ENCODE measurements at places on chromosomes 4 and X.

DNA sequence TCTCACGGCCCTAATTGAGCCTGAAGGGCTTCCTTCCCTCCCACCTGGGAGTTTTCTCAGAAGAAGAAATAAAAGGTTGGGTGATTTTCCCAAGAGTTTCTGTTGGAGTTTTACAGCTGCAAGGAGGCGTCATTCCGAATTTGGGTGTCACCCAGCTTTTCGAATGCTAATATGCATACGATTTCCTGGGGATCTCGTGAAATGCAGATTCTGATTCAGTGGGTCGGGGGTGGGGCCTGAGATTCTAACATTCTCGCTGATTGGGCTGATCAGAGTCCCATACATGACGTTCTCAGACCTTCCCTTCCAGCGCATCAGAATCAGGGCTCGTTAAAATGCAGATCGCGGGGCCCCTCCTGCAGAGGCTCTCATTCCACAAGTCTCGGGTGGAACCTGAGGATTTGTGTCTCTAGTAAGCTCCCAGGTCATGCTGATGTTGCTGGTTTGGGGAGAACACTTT lies 125.8 kb upstream of the STX18 start:
- no peak for DNase-seq

GRCh38 chr4:67325791-67326190 lies 219.5 kb downstream of the CENPC start:
- no peak for DNase-seq

GRCh38 chrX:7926914-7927258 lies 327 bp downstream of the PNPLA4 start:
- no peak for DNase-seq

GRCh38 chrX:38089173-38089982 lies 83.0 kb downstream of the SYTL5 start:
- no peak for DNase-seq

- DNase-seq = no peak
Observed at GRCh38 chr4:126869967-126870366, 762.8 kb upstream of the INTU start.

DNA sequence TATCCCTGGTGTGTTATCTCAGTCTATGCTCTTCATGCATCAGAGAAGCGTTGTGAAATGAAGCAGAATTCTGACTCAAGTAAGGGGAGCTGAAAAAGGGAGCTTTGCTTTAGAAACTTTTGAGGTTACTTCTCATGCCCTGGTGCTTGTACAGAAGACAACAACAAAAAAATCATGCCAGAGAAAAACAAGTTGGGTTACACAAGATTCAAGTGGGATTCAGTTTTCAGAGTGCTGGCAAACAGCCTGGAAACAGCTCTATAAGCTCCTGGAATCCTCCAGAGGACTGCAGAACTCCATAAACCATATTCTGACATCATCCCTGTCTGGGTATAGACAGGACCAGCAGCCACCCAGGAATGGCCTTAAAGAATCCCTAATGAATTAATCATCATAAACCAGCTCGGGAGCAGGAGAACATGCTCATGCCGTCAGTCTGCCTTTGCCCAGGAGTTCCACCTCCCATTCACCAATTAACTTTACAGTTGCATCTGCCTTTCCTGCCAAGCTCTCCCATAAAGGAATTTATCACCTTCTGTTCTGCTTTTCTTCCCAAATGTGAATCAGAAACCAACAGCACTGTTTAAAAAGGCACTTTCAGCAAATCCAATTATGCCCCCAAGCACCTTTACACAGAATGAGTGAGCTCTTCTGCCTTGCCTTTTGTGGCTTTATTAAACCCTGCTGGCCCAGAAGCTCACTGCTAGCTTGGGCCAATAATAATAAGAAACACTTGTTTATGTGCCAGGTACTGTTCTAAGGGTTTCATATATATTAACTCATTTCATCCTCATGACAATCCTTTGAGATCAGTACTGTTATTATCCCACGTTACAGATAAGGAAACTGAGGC lies 54.5 kb upstream of the FBXW7 start:
- DNase-seq = no peak

DNA sequence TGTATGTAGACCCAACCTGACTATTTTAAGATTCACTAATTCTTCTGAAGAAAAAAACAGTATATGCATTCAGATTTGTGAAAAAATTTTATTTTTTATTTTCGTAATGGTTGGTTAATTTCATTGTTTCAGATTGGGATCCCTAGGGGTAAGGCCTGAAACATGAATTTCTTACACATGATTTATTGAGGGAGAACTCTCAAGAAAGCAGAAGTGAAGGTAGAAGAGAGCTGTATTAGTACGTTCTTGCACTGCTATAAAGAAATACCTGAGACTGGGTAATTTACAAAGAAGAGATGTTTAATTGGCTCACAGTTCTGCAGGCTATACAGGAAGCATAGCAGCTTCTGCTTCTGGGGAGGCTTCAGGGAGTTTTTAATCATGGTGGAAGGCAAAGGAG lies 611.9 kb upstream of the TECRL start:
- DNase-seq = no peak

DNA sequence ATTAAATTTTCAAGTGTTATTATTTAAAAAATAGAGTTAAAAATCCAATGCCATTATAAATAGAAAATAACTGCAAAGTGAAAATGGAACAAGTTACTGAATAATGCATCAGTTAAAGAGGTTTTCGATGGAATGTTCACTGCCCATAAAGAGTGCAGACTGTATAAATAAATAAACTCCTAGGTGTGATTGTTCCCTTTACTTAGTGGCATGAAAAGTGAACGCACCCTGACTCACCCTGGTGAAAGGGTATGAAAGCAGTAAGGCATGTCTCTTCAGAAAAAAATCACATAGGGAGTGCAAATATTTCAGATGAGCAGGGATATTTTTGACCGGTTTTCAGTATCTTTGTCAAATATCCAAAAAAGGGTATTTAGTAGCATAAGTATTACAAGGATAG lies 387.8 kb downstream of the DCAF12L2 start:
- no peak for DNase-seq

GRCh38 chr4:112296949-112297880 lies at the start of gene ALPK1:
Gene ALPK1 (plus strand): TSS chr4:112297369.
- DNase-seq = peak; percentile 62

- DNase-seq = no peak
Observed at GRCh38 chr4:161577579-161578301, 586.1 kb downstream of the FSTL5 start.

DNA sequence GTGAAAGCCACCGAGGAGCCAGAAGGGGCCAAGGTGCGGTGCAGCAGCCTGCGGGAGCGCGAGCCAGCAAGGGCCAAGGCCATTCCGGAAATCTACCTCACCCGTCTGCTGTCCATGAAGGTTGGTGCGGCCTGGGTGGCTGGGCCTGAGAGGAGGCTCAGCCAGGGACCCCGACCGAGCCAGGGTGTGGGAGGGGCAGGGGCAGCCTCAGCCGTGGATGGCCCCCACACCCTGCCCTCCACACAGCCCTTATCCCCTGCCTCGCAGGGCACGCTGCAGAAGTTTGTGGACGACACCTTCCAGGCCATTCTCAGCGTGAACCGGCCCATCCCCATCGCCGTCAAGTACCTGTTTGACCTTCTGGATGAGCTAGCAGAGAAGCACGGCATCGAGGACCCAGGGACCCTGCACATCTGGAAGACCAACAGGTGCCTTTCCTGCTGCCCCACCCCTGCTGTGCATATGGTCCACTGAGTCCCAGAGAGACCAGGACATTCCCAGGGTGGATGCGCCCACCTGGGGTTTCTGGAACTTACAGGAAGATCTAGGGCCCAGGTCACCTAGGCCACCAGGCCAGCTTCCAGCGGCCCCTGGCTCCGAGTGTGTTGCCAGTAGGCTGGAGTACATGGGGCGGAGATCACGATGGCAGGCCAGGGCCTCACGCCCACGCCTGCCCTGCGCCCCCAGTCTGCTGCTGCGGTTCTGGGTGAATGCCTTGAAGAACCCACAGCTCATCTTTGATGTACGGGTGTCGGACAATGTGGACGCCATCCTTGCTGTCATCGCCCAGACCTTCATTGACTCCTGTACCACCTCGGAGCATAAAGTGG lies 3.4 kb upstream of the SRPK3 start:
- DNase-seq = no peak

GRCh38 chrX:131081772-131082740 lies 23.9 kb downstream of the ARHGAP36 start:
- DNase-seq = no peak

DNA sequence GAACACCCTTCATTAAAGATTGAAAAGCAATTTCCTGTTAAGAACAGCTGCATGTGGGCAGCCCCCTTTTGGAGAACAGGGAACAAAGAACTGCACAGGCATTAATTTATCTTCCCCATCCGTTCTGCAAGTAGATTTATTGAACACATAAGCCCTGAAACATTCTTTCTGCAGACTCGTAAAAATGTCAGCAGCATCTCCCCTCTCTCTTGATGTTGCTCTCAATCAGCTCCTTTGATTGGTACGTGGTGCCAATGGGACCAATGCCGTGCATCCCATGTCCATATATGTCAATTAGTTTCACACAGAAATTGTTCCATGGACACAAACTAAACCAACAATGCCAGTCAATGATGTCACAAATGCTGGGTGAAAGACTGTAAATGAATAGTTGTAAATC lies 228.5 kb upstream of the RASGEF1B start:
- DNase-seq = no peak

- no peak for DNase-seq
Observed at GRCh38 chr4:2251795-2252529, 9.9 kb downstream of the MXD4 start.

DNA sequence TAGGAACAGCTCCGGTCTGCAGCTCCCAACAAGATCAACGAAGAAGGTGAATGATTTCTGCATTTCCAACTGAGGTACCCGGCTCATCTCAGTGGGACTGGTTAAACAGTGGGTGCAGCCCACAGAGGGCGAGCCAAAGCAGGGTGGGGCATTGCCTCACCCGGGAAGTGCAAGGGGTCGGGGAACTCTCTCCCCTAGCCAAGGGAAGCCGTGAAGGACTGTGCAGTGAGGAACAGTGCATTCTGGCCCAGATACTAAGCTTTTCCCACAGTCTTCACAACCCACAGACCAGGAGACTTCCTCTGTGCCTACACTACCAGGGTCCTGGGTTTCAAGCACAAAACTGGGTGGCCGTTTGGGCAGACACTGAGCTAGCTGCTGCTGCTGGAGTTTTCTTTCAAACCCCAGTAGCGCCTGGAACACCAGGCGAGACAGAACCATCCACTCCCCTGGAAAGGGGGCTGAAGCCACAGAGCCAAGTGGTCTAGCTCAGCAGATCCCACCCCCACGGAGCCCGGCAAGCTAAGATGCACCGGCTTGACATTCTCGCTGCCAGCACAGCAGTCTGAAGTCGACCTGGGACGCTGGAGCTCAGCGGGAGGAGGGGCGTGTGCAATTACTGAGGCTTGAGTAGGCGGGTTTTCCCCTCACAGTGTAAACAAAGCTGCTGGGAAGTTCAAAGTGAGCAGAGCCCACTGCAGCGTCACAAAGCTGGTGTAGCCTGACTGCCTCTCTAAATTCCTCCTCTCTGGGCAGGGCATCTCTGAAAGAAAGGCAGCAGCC lies 84.6 kb downstream of the THOC2 start:
- no peak for DNase-seq

GRCh38 chrX:63855896-63856295 lies 70.9 kb upstream of the ARHGEF9 start:
- no peak for DNase-seq

- DNase-seq = no peak
Observed at GRCh38 chr4:7007142-7007907, 35.8 kb upstream of the TADA2B start.

- no peak for DNase-seq
Observed at GRCh38 chr4:171582961-171583581, 230.1 kb upstream of the GALNTL6 start.

DNA sequence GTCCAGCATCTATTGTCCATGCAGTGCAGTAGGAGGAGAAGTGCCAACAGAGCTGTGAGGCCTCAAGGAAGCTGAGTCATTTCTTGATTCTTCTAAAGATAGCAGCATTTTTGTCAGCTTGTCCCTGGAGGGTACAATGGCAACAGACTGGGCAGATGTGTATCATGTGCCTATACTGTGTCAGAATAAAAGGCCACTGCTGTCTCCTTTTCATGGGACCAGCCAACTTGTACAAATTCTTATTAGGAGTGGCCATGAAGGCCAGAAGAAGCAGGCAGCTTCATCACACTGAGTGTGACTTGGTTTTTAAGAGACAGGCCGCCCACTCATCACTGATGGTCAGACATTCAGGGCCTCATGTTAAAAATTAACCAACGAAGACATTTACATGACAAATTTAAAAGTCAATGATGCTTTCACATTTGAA lies 185.0 kb upstream of the FAM241A start:
- peak; percentile 59 for DNase-seq

GRCh38 chrX:141405486-141405852 lies 163.2 kb upstream of the SPANXC start:
- no peak for DNase-seq

DNA sequence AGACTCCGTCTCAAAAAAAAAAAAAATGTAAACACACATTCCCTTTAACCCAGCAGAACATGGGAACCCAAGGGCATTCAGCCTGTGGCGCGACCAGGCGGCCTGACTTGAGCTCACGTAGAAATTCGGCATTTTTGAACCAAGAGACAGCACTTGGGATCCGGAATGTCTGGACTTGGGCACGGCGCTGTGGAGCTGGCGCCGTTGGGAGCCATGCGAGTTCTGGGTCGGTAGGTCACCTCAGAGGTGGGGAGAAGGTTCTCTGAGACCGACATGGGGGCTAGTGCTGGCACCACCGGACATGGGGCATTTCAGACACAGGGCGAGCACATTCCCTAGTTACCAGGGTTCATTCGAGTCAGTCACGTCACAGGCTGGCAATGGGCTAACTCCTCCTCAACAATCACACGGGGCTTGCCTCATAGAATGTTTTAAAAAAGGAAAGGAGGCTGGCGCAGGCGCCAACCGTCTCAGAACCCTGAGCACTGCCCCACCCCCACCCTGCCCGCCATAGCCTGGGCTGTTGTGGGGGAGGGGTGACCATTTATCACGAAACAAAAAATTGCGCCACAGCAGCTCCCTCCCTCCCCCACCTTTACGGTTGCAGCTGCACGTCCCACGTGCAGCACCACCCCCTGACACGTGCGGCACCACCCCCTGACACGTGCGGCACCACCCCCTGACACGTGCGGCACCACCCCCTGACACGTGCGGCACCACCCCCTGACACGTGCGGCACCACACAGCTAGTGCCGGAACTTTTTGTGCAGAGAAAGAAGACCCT lies at the start of gene TEX28:
TEX28 (minus strand) TSS at position 334 of the 784 bp plus-strand sequence. CDS start 3,007 bp downstream, outside the sequence.
- no peak for DNase-seq

DNA sequence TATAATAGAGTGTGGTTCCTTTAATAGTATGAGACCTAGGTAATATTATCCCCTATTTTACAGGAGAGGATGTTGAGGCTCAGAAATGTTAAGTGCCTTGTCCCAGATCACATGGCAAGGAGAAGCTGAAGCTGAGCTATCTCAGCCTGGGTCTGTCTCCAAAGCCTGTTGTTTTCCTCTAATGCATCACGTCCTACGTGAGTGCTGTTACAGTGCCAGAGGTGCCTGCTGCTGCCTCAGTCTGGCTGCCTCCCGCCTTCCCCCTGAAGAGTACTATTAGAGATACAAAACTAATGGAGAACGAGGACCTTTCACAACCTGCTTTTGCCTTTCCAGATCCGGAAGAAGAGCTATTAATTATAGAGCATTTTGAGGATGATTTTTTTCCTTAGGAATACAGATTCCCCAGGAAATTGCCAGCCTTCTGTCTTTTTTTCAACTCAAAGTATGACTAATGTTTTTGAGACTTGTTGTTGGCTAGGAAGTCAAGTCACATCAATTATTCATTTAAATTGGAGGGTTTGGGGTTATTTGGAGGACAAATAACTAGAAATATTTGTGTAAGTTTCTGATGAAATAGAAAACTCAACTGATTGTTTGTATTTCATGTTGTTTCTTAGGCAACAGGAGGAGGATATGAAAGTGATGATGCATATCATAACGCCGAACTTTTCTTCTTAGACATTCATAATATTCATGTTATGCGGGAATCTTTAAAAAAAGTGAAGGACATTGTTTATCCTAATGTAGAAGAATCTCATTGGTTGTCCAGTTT lies 43.9 kb upstream of the MTMR1 start:
- DNase-seq = no peak

All from MM.1S (cell line).